ENCODE measurements at places on chromosomes 7 and 10.

DNA sequence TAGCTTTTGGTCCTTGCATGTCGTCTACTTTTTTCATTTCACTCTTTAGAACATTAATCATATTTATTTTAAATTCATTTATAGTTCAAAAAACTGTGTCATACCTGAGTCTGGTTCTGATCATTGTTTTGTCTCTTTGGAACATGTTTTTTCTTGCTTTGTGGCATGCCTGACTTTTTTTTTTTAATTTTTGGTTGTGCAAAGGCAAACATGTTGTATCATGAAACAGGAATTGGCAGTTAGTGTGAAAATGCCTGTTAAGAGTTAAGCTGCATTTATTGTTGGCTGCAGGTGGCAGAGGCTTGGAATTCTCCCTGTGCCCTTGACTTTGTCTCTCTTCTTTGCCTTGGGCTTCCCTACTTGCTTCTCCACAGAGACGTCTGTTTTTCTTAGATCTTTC is 525.0 kb upstream of the ADARB2 start:
- no peak overlapping the region for H3K27ac ChIP-seq
- no peaks in the 10 kb centered on the region for H3K36me3 ChIP-seq
- H3K4me3 ChIP-seq = no peak overlapping the region
- H3K27me3 ChIP-seq = no peaks in the 10 kb centered on the region
- H3K4me1 ChIP-seq = no peaks in the 10 kb centered on the region
- DNase-seq = no peak

DNA sequence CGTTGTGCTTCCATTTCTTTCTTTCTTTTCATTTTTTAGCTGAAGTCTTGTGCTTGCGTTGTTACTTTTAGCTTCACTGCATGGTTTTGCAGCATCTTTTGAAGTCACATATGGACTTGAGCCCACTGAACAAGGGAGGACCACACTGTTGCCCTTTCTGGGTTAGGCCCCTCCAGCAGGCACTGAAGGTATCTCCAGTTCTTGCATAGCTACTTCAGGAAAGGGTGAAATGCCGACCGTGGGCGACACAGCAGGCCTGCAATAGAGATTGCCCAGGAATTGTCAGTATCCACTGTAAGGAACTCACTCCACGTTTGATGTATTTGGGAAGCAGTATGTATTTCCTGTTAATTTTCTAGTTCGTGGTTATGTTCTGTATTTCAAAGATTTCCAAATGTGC is 85.1 kb downstream of the WDR37 start:
- no peak overlapping the region for H3K4me3 ChIP-seq
- no peaks in the 10 kb centered on the region for H3K27me3 ChIP-seq
- no peak for DNase-seq
- H3K4me1 ChIP-seq = no peaks in the 10 kb centered on the region
- no peak overlapping the region for H3K27ac ChIP-seq

DNA sequence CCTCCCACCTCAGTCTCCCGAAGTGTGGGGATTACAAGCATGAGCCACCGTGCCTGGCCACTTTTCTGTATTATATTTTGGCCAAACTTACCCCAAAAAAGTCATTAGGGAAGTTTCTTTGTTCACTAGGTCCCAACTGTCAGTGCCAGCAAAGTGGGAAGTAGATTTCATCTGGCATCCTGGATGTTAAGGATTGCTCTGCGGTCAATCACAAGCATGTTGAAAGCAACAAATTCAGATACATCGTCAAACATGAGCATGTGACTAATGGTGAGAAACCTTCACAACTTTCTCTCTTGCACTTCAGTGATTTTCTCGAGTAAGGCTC is 14.3 kb upstream of the LRRC17 start:
- peak overlapping the region; percentile 69 for H3K27ac ChIP-seq
- no peak for DNase-seq
- H3K4me3 ChIP-seq = no peak overlapping the region
- no peaks in the 10 kb centered on the region for H3K4me1 ChIP-seq
- H3K36me3 ChIP-seq = no peaks in the 10 kb centered on the region

GRCh38 chr10:23053036-23053435 is 42.3 kb upstream of the MSRB2 start:
- no peaks in the 10 kb centered on the region for H3K4me1 ChIP-seq
- no peak overlapping the region for H3K4me3 ChIP-seq
- no peaks in the 10 kb centered on the region for H3K36me3 ChIP-seq
- H3K27ac ChIP-seq = no peak overlapping the region
- no peak for DNase-seq

DNA sequence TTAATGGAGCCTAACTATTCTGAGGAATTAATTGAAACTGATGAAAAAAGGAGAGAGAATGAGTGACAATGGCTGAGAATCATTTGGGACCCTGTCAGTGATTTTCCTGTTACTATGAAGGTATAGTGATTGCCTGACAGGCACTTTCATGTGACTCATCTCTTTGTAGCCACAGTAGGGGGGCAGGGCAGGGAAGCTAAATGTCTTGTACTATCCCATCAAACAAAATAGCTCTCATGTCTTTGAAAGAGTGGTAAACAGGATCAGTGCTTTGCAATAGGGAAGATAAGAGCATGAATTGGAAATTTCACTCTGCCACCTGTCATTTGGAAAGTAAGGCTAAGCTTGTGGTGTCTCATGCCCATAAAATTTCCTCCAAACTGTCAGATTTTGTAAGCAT is 94.5 kb upstream of the GSDME start:
- H3K36me3 ChIP-seq = peaks cover 47% of the 10 kb centered on the region
- H3K4me3 ChIP-seq = no peak overlapping the region
- no peaks in the 10 kb centered on the region for H3K27me3 ChIP-seq
- H3K27ac ChIP-seq = peak overlapping the region; percentile 7

DNA sequence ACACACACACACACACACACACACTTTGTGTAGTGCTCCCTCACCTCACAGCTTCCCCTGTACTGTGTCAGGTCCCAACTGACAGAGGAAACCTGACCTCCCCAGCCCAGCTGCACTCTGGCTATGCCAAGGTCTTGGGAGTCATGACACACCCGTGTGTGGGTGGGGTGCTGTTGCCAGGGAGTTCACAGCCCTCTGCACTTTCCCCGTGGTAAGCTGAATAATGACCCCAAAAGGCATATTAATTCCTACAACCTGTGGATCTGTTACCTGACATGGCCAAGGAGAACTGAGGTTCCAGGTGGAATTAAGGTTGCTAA is 8.9 kb upstream of the NANOS1 start:
- no peaks in the 10 kb centered on the region for H3K27me3 ChIP-seq
- peaks cover 19% of the 10 kb centered on the region for H3K4me1 ChIP-seq
- no peaks in the 10 kb centered on the region for H3K36me3 ChIP-seq
- no peak overlapping the region for H3K4me3 ChIP-seq
- no peak for DNase-seq

DNA sequence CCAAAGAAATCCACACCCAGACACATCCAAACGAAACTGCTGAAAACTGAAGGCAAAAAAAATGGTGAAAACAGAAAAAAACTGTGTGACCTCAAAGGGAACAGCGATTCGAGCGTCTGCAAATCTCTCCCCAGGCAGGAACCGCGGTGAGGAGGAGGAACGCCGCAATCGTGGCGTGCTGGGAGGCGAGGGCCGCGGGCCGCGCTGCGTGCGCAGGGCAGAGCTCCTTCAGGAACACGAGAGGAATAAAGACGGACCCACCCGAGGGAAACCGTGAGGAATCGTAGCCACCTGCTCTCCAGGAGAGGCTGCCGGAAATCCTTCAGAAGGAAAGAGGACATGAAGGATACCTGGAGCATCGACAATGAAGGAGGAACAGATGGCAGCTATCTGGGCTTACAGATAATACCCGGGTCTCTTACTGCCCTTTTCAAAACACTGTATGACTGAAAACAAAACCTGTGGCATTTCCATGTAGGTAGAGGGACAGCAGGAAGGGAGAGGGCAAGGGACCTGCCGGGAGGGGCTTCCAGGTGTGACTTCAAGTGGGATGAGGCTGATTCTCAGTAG is 266.0 kb downstream of the MAD1L1 start:
- H3K4me1 ChIP-seq = no peaks in the 10 kb centered on the region
- no peak for DNase-seq
- no peak overlapping the region for H3K27ac ChIP-seq
- H3K27me3 ChIP-seq = no peaks in the 10 kb centered on the region
- H3K4me3 ChIP-seq = no peak overlapping the region

DNA sequence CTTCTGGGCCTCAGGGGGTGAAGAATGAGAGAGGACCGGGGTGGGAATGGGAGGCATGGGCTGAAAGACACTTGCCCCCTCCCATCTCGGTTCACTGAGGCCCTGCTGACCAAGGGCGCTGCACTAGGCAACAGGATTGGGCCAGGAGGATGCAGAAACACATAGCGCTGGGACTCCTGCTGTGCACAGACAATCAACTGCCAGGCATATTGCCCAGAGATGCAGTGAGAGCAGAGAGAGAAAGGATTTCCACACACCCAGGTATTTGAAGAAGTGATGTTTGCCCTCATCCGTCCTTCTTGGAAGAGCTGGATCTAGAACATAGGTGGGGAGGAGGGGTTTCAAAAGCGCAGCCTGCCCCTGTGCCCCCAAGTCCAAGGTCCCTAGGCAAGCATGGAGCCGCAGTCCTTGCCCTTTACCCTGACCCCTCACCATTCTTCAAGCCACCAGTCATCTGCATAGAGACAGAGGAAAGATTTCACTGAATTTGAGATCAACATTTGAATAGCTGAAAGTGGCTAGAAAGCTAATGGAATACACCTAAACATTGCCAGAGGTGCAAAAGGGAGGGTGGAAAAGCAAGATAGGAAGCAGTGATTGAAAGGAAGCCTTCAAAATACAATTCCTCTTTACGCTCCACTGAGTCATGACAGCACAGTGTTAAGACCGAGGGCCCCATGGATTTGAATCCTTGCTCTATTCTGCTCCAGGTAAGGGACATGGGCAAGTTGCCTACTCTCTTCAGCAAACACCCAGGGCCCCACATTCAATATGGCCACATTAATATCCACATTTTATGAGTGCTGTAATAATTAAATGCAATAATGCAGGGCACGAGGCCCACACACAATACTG is 44.2 kb upstream of the TNS3 start:
- no peaks in the 10 kb centered on the region for H3K36me3 ChIP-seq
- H3K4me3 ChIP-seq = no peak overlapping the region
- no peaks in the 10 kb centered on the region for H3K27me3 ChIP-seq
- no peak for DNase-seq

DNA sequence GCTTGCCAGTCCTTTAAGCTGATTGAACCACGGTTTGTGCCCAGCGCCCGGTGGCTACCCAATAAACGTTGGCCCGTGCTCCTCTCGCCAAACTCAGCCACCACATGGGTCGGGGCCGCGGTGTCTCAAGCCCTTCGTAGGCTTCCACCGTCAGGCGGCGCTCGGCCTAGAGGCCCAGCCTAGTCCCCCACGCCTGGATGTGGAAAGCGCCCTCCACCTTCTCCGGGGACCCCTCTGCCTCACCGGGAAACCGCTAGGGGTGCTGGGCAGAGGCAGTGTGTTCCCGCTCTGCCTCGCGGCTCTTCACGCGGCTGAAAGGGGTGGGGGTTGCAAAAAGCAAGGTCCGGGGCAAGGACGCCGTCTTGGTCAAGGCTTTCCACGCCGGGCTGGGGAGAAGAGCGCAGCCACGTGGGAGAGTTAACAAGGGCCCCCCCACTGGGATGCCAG is 29.8 kb downstream of the LEP start:
- no peak for DNase-seq
- no peaks in the 10 kb centered on the region for H3K36me3 ChIP-seq
- no peak overlapping the region for H3K4me3 ChIP-seq
- H3K27ac ChIP-seq = no peak overlapping the region

DNA sequence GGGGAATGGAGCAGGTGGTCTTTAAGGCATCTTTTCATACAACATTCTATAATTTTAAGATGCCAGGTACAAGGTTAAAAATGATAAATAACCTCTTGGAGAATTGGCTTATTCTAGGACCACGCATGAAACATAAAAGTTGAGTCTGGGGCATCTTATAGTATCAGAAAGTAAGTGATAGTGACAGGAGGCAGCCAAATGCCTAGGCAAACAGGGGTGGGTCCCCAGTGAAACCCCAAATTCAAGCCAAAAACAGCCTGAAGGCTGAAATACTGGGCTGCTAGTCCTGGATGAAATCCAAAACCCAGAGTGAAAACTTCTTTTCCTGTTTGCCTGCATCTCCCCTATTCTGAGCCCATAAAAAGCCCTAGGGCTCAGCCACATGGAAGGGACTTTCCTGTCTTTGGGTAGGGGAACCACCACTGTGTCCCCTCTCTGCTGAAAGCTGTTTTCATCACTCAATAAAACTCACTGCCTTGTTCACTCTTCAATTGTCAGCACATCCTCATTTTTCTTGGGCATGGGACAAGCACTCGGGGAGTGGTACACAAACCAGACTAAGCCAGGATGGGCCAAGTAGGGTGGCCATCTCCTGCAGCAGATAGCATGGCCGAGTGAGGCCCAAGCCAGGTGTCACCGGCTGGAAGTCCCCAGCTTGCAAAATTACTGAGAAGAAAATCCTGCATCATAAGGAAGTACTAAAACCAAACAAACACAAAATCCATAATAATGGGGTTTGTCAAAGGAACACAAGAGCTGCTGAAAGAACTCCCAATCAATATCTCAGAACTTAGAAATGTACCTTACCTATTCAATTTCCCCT is 241.6 kb upstream of the GALNT17 start:
- no peaks in the 10 kb centered on the region for H3K27me3 ChIP-seq
- no peaks in the 10 kb centered on the region for H3K36me3 ChIP-seq
- DNase-seq = no peak
- H3K27ac ChIP-seq = no peak overlapping the region

DNA sequence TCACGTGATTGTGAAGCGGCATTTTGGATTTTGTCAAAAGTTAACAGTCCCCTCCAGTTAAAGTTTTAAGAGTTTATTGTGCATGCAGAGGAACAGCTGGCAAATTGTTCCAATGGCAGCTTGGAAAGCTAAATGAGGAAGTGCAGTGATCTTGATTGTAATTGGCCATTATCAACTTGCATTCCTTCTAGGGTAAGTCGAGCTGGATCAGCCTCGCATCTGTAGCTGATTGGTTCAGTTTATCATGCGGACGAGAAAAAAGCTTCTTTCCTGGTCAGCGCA is 566 bp downstream of the ZNF789 start:
- H3K27me3 ChIP-seq = no peaks in the 10 kb centered on the region
- peaks cover 5% of the 10 kb centered on the region for H3K36me3 ChIP-seq
- H3K4me1 ChIP-seq = peaks cover 5% of the 10 kb centered on the region
- H3K4me3 ChIP-seq = peak overlapping the region; percentile 69
- peak overlapping the region; percentile 91 for H3K27ac ChIP-seq

DNA sequence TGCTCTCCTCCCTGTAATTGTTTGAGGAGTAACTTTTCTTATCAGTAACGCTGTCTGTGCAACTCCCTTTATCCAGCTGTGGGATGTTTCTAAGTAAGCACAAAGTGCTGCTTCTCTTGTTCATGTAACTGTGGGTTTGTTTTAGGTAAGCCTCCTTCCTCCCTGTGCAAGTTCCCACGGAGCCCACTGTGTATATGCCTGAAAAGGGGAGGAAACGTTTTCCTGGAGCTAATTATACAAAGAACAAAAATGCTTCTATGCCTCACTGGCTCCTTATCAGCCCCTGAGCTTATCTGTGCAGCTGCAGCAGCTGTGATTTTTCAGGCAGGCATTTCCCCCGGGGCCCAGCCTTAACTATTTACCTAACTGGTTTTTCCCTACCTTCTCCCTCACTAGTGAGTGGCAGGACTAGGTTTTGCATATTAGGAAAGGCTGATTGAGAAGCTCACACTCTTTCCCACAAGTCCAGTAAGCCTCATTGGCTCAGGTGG is 593.4 kb upstream of the GHITM start:
- peaks cover 10% of the 10 kb centered on the region for H3K4me1 ChIP-seq
- no peak overlapping the region for H3K4me3 ChIP-seq
- peak overlapping the region; percentile 70 for H3K27ac ChIP-seq
